Activated T-helper 1 cell treated with anti-CD3 and anti-CD28 coated beads, Interleukin-2, amount 50 U/mL, for 16 hours (primary cell): ENCODE measurements at places on chromosomes 3 and 15.

- no peak for DNase-seq
Observed at GRCh38 chr3:75294124-75294523, 370.0 kb upstream of the FRG2C start.

DNA sequence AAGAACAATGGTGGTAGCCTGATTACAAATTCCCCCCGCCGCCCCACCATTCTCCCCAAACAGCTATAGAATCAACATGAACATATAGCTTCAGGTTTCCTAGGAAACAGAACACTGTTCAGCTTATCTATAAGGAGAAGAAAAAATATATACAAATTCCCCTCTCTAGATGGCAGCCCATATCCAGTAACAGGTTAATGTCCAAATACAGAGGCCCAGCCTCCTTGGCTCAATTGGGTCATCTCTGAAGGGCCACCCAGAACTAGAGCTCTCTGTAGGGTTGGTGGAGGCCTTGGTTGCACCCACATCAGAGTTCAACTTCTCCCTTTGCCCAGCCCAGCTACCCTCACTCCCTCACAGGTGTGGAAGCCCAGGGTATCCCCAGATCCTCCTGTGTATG, 91.5 kb upstream of the ADAMTS17 start:
- no peak for DNase-seq

GRCh38 chr3:21292971-21293370, 458.0 kb downstream of the ZNF385D start:
- DNase-seq = no peak

- no peak for DNase-seq
Observed at GRCh38 chr3:140370686-140371085, 307.2 kb upstream of the TRIM42 start.

DNA sequence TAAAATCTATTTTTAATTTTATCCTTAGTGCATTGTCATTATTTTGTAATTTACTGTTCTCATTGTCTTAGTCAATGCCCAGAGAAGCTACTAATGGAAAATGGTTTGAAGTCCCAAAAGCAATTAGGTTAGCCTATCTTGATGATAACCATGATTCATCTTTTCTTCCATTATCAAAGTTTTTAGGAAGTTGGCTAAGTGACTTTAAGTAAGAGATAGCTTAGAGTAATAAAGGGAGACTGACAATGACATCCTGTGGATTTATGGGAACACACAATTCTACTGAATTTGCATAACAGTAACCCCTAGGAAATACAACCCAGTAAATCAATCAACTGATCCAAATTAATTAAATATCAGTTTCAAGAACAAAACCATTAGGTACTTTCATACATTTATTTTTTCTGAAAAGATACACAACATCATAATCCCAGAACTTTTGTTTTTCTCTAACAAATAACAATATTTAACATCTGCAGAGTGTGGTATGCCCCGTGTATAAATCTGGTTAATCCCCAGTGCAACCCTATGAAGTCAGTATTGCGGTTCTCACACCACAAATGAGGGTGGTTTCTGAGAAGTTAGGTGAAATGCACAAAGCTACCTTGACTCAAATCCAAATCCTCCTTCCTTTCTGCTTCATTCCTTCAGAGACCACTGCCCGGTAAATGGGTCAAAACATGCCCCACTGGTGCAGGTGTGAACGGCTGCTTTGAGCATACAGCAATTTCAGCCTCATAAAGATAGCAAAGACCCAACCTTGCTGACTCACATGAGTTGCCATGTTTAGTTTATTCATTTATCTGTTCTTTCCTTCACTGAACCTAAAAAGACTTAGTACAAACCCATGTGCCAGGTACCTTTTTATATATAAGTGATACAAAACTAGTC, 202.1 kb downstream of the TBL1XR1 start:
- DNase-seq = no peak

DNA sequence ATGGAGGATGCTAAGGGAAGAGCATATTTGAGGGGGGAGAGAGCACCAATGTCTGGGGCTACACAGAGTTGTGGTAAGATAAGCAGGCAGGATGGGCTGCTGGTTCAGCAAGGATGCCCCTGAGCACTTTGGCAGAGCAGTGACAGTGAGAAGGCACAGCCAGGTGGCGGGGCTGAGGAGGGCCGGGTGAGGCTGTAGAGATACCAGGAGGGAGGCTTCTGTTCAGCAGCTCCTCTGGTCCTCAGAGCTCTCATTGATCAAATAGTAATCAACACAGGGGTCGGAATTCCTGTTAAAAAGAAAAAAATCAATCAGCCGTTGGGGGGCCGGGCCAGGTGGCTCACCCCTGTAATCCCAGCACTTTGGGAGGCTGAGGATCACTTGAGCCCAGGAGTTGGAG, 11.5 kb upstream of the XIRP1 start:
- DNase-seq = no peak

DNA sequence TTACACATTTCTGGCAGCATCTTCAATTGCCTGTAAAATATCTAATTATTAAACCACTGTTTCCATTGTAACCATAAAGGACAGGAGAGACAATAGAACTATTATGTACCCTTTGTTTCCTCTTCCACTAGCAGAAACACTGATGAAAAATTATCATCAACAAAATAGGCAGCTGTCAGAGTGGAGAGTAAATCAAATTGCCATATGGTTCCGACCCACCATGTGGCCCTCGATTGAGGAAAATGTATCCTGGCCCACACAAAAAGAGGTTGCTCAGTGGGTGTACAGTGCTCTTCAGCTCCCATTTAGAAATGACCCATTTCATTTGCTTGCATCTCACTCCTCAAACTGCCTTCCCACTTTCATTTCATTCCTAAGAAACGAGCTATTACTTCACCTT, 570.6 kb upstream of the UBE2E2 start:
- DNase-seq = no peak

DNA sequence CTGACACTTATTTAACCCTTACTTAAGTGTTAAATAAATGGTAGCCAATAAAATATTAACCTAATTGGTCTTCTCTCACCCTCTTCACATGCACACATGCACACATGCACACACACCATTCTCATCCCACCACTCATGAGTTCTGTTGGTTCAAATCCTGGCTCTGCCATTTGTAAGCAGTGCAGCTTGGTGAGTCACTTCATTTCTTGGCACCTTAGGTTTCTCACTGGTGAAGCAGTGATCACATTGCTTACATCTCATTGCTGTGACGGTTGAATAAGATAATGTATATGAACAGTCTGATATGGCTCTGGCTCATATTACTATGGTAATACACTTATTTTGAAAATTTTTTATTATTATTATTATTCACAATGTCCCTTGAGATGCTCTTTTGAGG, 33.8 kb downstream of the RIOX2 start:
- DNase-seq = no peak

GRCh38 chr15:92073044-92073785, 219.7 kb downstream of the SLCO3A1 start:
- no peak for DNase-seq

GRCh38 chr3:42216302-42216701, 49.7 kb downstream of the CCK start:
- no peak for DNase-seq

DNA sequence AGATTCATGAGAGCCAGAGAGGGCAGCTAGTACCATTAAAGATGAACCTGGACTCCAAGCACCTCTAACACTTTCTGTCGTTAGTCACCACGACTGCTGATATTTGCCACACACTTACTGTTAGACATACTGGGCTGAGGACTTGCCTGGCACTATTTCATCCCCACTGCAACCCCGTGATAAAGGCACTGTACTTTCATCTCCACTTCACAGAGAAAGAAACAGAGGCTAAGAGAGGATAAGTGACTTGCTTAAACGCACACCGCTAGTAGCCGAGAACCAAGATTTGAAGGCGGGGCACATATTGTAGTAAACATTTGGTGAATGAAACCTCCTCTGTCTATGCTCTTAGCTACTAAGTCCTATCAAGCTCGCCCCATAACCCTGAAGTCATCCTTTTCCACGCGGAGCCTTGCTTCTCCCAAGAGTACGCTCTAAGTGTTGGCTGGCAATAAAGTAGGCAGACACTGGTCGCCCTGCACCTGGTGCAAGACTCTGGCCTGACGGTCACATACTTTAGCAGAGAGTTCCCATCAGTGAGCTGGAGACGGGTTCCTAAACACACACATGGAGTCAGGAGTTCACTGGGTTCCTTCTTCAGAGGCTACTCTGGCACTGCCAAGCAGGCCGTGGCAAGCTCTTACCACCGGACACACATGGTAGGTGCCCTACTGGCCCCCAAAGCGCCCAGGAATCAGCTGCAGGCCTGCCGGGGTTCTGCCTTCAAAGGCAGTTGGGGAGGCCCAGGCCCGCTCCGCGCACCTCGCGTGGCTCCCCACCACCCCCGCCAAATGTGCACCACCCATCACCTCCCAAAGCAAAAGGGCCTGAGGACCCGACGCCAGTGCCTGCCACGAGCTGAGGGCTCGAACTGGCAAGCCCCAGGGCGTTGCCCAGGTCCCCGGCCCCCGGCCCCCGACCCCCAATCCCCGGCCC, 951 bp downstream of the POMGNT2 start:
- no peak for DNase-seq

DNA sequence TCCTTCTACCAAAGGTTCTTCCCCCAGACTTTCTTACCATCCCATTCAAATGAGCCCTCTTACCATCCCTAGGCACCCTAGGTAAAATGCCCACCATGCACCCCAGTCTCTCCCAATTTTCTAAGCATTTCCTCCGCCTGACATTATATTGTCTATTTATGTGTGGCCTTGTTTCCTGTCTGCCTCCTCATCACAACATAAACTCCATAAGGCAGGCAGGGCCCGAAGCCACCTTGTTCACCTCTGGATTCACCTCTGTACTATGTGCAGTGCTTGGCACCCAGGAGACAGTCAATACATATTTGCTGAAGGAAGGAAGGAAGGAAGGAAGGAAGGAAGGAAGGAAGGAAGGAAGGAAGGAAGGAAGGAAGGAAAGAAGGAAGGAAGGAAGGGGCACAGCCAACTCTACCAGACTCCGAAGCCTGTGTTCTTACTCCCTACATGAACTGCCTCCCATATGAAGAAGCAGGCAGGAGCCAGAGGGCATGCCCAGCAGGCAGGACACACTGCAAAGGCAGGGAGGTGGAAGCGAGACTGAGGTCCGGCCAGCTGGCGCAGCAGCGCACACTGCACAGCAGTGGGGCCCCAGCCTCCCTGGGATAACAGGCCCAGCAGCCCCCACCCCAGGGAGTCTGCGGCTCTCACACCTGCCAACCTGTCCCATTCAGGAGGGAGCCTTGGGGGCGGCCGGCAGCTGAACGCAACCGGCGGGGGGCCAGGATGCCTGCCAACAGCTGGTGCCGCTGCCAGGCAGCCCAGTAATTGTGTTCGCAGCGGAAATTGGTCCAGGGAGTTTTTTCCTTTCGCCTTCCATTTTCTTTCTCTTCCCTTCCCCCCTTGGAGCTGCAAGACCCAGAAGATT, 106.0 kb upstream of the LINGO1 start:
- no peak for DNase-seq

- no peak for DNase-seq
Observed at GRCh38 chr15:59657635-59658125, 365 bp upstream of the GTF2A2 start.
